ENCODE measurements at places on chromosomes 16 and 17.
A peak's percentile ranks its signal among the peaks of the same experiment; 100 is the strongest.

DNA sequence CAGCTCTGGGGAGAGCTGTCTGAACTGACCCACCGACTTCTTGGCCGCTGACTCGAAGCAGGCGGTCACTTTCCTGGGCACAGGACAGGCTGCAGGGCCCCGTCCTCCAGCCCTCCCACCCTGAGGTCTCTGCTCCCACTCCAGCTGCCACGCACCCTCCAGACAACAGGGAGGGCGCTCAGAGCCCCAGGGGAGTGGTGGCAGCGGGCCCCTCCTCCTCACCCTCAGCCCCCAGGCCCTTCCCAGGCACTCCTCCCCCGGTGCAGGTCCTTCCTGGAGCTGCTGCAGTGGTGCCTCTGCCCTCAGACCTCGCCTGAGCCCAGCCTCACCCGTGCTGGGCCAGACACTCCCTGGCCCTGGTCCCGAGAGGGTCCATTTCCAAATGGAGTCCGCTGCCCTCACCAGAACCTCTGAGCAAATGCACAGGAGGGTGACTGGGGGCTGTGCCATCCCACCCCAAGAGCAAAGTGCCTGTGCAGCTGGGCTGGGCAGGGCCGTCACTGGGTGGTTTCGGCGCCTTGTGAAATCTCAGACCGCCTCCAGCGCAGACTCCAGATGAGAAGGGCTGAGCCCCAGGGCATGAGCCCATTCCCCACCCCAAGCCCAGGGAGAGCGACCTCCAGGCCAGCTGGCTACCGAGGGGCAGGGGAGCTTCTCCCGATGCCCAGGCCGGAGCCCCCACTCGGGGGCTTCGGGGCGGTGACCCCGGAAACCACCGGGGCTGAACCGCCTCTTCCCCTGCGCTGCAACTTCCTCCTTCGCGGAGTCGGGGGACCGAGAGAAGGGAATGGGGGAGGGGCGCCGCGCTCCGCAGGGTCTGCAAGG is 717 bp downstream of the CYBA start:
- DNase-seq: peak; percentile 64

- peak; percentile 96 for DNase-seq
Measured at GRCh38 chr16:84726079-84726668, 26.4 kb downstream of the USP10 start.

DNA sequence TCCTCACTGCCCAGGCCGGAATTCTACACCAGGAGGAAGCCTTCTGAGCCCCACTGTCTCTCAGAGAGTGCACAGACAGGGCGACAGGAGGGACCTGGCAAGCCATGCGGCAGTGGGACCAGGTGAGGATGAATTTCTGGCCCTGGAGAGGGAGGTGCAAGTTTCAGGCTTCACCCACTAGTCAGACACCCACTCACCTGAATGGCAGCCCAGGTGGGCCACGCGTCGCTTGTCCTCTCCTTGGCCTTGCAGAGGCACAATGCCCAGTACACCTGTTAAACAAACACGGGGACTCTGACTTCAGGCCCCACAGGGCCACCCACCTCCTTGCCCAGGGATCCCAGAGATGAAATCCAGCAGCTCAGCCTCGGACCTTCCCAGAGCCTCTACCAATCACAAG is 4.2 kb downstream of the CORO7 start:
- no peak for DNase-seq

DNA sequence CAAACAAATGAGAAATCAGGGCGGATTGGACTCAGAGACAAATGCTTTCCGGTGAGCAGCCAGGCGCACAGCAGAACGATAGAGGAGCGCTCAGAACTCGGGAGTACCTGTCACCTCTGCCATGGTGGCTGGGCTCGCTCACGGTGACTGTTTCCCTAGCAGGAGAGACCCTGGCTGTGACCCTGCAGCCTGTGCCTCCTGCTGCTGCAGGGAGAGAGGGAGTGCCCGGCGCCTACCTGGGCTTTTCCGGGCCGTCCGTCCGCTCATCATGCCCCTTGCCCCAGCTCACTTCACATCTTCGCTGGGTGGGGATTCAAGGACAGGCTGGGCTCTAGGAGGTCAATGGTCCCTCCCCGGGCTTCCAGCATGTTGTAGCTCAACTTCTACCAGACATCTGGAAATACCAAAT is 14.1 kb upstream of the DNAH17 start:
- no peak for DNase-seq

DNA sequence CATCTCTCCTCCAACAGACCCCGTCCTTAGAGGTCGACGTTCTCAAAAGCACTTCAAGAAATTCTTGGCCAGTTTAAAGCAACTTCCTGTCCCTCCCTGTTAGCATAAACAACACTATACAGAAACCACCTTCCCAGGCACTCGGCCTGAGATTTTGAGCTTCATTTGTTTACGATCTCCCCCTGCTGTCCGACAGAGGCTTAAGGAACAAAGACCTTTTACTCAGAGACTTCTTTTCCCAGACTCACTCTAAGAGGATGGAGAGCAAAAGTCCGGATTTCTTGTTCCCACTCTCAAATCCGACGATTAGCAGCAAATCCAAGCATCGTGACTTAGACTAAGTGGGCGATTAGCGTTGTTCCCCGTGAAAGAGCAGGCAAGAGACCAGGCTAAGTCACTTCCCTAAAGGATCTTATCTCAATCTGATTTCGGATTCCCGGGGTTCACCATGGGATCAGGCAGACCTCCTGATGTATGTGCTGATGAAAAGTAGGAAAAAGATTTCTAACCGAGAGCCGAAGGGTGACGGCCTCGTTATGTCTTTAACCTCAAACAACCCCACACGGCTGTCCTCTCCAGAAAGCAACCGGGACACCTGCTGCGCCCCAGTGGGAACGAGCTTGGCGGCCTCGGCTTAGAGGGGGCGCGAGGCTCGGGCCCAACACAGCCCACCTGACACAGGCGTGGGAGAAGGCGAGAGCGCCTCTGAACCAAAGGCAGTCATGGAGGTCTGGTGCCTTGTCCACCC is 598 bp downstream of the INPP5K start:
- DNase-seq: peak; percentile 88

DNA sequence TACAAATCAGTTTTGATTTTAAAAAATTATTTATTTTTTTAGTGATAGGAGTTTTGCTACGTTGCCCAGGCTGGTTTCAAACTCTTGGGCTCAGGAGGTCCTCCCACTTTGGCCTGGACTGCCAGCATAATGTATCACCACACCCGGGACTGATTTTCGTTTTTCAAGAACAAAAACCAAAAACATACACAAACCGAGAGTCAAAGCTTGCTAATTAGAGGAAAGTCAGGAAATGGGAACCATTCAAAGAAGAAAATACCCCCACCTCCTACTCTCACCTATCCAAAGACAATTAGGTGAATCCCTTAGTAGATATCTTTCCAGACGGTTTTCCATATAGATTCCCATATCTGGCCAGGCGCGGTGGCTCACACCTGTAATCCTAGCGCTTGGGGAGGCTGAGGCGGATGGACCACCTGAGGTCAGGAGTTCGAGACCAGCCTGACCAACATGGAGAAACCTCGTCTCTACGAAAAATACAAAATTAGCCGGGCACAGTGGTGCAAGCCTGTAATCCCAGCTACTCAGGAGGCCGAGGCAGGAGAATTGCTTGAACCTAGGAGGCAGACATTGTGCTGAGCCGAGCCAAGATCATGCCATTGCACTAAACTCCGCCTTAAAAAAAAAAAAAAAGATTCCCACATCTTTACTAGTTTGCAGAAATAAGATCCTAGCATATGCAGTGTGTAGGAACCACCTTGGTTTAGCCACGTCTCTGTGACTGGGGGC is 883 bp upstream of the SPN start:
- DNase-seq: no peak

- DNase-seq: no peak
Measured at GRCh38 chr17:41324180-41325075, 8.9 kb upstream of the KRTAP17-1 start.

- DNase-seq: no peak
Measured at GRCh38 chr17:77037943-77038342, 102.8 kb upstream of the SEC14L1 start.

DNA sequence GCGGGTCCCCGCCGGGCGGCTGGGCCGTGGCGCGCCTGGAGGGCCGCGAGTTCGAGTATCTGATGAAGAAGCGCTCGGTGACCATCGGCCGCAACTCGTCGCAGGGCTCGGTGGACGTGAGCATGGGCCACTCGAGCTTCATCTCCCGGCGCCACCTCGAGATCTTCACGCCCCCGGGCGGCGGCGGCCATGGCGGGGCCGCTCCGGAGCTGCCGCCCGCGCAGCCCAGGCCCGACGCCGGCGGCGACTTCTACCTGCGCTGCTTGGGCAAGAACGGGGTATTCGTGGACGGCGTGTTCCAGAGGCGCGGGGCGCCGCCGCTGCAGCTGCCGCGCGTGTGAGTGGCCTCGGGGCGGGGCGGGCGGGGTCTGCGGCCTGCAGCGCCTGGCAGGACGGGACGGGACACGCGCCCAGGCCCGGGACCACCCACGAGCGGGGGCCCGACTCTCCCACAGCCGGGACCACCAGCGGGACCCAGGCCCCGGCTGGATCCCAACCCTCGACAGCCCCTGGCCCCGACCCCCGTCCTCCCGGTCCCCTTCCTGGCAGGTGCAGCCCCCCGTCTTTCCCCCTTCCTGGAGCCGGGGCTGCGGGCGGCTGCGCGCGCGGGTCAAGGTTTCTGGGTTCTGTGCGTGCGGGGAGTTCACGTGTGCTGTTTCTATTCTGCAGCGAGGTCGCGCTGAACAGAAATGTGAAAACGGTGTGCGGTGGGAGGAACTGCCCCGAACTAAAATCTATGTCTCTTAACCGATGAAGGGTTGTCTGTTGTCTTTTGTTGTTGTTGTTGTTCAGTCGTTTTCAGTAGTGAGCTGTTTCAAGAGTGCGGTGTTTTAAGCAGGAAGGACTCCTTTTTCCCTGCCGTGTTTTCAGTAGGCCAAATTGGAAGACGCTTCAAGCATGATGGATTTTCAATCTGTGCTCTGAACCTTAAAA is 705 bp downstream of the FOXK2 start:
- no peak for DNase-seq

GRCh38 chr16:10296956-10297340 is 88.9 kb upstream of the ATF7IP2 start:
- DNase-seq: no peak

GRCh38 chr17:73316919-73317505 is 5.2 kb upstream of the CDC42EP4 start:
- no peak for DNase-seq

DNA sequence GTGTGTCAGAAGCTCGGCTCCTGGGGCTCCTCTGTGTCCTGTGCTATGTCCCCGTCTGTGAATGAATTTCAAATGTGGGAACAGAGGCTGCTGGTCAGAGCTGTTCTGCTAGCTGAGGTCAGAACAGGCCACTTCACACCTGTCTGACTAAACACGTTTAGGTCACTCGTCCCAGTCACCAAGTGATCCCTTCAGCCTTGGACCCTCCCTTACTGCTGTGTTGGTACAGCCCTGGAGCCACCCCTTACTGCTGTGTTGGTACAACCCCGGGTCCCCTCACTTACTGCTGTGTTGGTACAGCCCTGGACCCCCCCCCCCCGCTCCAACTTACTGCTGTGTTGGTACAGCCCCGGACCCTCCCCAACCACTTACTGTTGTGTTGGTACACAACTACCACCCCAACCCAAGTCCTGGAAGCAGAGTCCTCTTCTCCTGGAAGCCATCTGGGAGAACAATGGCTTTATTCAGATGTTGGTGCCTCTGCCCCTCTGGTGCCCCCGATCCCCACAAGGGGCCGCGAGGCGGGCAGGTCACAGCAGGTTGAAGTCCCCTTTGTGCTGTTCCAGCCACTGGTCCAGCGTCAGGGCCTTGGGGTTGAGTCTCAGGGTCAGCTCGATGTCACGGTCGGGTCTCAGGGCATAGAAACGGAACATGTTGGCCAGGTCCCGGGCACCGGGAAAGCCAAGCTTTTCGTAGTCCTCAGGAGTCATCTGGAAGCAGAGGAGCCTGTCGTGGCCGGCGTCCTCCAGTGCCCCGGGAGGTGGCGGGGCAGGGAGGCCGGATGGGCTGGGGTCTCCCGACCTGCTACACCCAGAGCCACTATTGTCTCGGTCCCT is 13.0 kb downstream of the NMRAL1 start:
- DNase-seq: peak; percentile 22
